Pulmonary artery endothelial cell (primary cell): ENCODE measurements at places on chromosomes 11 and 22. TPM values are rescaled to one million over a fixed set of nuclear protein-coding genes. Genes with fewer than 3 reads are reported as not detected.

GRCh38 chr22:35572556-35572955, 31.9 kb downstream of the RASD2 start:
- no peak for DNase-seq

DNA sequence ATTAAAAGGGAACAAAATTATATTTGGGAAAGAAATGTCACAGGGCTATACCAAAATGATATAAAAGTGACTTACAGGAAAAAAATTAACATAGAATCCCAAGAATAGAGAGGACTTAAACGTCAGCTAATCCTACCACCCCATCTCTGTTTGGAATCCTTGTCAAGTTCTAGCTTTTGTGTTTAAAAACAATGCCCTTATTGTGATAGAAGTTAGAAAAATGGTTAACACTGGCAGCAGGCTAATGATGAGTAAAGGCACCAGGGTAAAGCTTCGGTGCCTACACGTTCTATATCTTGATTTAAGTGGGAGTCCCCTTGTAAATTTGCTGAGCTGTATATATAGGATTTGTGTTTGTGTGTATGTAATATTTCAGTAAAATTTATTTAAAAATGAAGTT, 453.3 kb upstream of the TENM4 start:
- no peak for DNase-seq

- no peak for DNase-seq
Observed at GRCh38 chr11:61369372-61370348, 7.5 kb downstream of the TMEM138 start.

- no peak for DNase-seq
Observed at GRCh38 chr11:12995188-12995587, 13.9 kb upstream of the RASSF10 start.

DNA sequence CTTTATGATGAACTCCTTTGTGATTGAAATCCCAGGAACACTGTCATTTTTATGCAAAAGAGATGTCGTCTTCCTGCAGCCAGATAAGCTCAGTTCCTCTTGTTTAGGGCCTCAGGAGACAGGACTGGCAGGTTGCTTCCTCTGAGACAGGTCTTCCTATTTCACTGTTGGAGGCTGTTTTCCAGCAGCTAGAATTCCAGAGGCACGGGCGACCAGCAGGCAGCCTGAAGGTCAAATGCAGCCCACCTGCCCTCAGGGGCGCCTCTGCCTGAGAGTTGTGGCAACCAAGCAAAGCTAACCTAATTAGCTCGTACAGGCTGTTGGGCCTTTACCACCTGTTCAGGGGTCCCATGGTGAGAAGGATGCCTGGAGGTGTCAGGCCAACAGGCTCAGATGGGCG, 22.3 kb downstream of the SLC6A5 start:
- DNase-seq, result no peak

DNA sequence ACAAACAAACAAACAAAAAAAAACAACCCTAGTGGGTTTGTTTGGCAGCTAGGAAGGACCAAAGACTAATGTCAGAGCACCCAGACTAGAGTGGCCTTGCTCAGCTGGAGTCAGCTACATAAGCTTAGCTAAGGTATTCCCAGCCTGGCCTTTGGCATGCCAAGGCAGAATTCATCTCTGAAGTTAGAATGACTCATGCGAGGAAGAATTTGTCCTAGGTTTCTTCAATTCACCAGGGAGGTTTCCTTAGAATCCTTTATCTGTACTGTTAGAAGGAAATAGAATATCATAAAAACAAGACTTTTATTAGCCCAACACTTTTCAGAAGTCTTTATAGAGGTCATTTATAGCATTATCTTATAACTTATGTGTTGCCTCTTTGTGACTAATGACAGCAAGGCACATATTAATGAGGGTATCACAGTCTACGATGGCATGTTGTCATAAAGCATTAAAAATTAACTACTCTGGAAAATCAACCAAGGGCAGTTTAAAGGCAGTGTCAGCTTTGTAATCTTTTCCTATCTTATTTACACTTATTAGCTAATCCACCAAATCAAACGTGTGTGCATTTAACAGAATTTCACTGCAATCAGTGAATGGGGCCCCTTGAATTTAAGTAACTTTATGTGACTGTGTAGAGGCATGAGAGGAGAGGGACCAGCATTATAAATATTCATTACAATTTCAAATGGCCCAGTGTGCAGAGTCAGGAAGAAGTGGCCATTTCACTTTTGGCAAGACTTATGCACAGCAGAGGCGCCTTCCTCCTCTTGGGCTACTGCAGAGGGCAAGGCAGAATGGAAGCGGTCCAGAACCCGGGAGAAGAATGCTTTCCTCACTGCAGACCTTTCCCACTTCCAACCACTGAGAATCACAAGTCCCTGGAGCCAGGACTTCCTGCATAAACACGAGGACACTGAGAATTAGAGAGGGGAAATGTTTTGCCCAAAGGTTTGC, 36.3 kb downstream of the SLC5A1 start:
- DNase-seq, result no peak

DNA sequence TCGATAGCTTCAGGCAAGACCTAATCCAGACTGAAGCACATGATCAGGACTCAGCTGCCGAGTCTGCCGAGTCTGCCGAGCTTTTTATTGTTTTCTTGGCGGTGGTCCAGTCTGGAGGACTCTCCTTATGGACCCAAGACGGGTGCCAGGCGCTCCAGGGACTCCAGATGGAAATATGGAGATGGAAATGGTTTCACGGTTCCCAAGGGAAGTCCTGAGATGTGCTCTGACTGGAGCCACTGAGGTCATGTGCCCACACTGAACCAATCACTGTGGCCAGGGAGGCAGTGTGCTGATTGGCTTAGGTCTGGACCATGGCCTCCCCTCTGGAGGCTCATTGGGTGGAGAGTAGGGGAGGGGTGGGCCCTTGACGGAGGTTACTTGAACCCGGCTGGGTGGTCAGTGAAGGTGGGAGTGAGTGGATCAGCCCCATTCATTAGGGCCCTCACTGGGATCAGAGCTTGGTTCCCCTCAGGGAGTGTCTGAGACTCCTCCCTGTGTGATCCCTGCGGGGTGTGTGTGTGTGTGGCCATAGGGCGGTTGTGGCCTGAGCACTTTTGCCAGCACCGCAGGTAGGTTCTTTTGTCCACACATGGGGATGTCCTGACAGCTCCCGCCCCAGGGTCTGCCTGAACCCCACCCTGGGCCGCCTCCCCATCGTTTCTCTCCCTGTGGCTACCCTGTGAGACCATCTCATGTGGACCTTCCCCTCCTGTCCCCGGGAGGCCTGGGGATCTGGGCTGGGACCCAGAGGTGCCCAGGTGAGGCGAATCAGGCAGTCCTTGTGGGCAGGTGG, 14.0 kb downstream of the RPS6KA4 start:
- DNase-seq, result no peak

DNA sequence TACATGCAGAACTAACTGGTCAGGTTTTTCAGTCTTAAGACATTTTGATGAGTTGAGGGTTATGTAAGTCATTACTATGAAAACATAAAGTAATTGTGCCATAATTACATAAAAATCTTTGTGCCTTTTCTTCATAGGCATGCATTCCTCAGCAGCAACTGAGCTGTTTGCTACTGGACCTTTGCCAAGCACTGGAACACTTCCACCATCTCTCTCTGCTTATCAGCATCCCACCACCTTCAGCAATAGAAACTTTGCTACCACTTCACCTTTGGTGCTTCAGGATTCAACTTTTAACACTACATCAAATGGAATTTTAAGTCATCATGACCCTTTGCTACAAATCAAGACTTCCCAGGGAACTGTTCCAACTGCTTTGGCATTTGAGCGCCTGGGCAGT, 39.0 kb downstream of the QSER1 start:
- no peak for DNase-seq

OR2AG2 gene
- 0.07 TPM in 2 replicates for total RNA-seq

RFPL2 gene
- total RNA-seq, result not detected in 2 replicates

GGTLC3 gene
- not detected in 2 replicates for total RNA-seq

SSTR3 gene
- not detected in 2 replicates for total RNA-seq

NLRX1 gene
- 10.9 and 15.5 TPM in 2 replicates for total RNA-seq

KLHDC7B gene
- total RNA-seq, result not detected in 2 replicates

FOLR1 gene
- not detected in 2 replicates for total RNA-seq
